Esophagus muscularis mucosa (tissue), 4 donors: ENCODE measurements at places on chromosomes 7 and 10. TPM values are rescaled to one million over a fixed set of nuclear protein-coding genes. Genes with fewer than 3 reads are reported as not detected.

FAM131B gene
- total RNA-seq, result 1.2 TPM

GRCh38 chr10:29496341-29497162, 138.2 kb downstream of the SVIL start:
- H3K27ac ChIP-seq, result no peak overlapping the region
- no peaks in the 10 kb centered on the region for H3K27me3 ChIP-seq
- H3K4me3 ChIP-seq, result no peak overlapping the region
- no peaks in the 10 kb centered on the region for H3K4me1 ChIP-seq

GRCh38 chr7:129030440-129030839, 24.5 kb downstream of the TNPO3 start:
- H3K4me1 ChIP-seq, result no peaks in the 10 kb centered on the region
- no peak overlapping the region for H3K27ac ChIP-seq
- no peaks in the 10 kb centered on the region for H3K27me3 ChIP-seq

- no peak overlapping the region for H3K27ac ChIP-seq
- no peak for DNase-seq
- no peak overlapping the region for H3K4me3 ChIP-seq
- H3K36me3 ChIP-seq, result no peaks in the 10 kb centered on the region
These were observed 191.1 kb upstream of the TCF7L2 start for GRCh38 chr10:112758961-112759360.

DNA sequence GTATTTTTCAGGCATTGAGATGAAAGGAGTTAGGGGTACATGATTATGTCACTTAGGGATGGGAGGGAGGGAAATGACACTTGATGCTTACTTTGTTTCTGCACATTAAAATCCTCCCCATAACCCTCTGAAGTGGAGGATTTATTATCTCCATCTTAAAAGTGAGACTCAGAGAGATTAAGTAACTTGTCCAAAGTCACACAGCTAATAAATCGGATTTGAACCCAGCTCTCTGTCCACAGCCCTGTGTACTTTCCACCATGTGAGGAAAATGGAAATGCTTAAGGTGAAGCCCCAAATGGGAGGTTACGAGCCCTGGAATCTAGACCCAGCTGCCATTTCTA, 58.6 kb downstream of the HK1 start:
- H3K36me3 ChIP-seq, result no peaks in the 10 kb centered on the region
- H3K4me3 ChIP-seq, result no peak overlapping the region
- no peak for DNase-seq
- no peaks in the 10 kb centered on the region for H3K27me3 ChIP-seq
- H3K4me1 ChIP-seq, result peaks cover 93% of the 10 kb centered on the region

DNA sequence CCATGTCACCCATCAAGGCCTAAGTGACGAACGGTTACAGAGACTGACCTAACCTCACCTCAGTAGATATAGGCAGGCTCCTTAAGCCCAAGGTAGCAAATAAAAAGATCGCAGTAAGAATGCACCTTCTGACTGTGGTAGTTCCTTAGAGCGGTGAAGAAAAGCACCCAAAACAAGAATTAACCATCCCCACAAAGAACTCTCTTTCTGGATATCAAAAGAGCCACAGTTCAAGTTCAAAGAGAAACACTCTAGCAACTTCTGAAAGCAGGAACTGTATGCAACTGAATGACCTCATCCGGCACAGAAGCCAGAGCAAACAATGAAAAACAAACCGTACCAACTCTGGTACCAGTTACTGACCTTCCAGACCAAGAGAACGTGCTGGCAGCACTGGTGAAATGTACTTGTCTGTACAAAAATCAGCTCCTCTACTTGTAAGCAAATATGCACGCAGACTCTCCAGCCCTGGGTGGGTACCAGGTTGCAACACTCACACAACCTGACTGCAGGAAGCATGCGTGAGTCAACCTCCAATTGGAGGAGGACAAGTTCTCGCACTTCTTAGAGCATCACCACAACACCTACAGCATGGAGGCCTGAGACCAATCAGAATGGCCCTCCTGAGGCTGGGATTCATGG, 202.7 kb downstream of the FAM107B start:
- H3K36me3 ChIP-seq, result no peaks in the 10 kb centered on the region
- no peaks in the 10 kb centered on the region for H3K4me1 ChIP-seq
- DNase-seq, result no peak
